ENCODE measurements at places on chromosomes 7 and 10.

DNA sequence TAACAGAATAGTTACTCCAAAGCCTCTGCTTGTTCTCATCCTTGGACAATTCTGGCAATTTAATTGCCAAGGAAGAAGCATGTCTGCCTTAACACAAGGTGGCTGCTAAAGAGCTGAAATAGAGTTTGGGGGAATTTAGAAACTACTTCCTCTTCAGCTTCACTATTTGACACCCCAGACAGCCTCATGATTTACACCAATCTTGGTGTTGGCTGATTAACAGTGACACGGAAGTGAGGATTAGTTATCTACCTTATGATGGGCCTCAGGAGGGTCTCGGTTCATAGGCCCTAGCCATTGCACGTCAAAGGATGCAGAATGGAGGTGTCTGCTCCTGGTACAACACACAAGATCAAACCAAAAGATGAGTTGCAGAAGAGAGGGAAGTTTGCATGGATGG is 102.4 kb downstream of the RELN start:
- DNase-seq = no peak

GRCh38 chr7:204326-204725 is 12.0 kb downstream of the FAM20C start:
- DNase-seq = no peak

DNA sequence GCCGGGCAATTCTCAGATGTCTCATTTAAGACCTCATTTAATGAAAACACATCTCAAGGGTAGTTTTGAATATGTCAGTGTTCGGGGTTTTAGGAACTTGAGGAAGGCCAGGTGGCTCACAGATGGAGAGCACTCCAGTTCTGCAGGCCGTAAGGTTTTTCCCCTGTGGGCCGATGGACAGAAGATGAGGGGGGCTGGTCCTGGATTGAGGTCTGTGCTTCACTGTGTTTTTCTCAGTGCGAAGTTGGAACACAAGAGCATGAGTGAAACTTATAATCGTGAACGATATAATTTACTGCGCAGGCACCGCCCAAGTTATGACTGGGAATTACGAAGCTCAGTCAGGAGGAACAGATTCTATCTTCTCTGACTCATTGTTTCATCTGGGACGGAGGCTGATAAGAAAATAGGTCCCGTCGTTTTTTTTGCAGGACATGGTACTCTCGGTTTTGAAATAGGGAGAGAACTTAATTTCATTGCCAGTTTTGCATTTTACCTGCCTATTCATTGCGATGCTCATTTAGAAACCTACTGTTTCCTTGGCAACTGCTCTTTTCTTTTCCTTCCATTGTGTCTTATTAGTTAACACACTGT is 591.0 kb upstream of the PFKP start:
- DNase-seq = no peak

DNA sequence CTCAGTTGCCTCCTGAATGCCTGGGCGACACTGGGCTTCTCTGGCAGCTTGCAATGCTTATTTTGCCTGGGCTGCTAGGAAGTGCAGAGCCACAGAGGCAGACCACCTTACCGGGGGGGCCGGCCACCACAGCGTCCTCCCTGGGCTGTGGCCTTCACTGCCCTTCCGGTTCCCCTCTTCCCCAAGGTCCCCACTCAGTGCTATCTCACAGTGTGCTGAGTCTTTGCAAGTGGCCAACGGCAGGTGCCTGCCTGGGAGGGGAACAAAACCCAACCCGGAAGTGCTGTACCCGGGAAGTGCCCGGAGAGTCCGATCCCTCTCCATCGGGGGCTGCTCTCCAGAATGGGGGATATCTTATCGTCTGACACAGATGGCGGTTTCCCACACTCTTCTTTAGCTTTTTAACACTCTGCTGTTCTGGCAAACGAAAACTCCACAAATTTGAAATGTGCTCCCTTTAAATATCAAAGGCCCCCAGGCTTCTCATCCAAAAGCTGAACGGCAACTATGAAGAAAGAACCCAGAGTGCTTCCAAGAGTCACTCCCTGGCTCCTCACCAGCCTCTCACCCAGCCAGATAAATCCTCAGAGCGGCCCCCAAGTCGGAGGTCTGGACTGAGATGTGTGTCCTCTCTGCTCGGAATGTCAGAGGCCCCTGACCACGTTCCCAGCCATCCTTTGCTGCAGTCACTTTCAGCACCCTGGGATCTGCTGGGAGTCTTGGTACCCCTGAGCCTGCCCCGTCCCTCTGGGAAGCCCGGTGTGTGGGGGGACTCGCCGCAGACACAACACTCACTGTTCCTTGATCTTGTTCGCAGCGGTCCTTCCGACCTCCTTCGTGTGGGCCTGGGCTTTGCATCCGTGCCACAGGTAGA is 165.1 kb downstream of the SVIL start:
- DNase-seq = no peak

GRCh38 chr10:29630205-29631048 is 4.3 kb downstream of the SVIL start:
- DNase-seq = peak; percentile 79

DNA sequence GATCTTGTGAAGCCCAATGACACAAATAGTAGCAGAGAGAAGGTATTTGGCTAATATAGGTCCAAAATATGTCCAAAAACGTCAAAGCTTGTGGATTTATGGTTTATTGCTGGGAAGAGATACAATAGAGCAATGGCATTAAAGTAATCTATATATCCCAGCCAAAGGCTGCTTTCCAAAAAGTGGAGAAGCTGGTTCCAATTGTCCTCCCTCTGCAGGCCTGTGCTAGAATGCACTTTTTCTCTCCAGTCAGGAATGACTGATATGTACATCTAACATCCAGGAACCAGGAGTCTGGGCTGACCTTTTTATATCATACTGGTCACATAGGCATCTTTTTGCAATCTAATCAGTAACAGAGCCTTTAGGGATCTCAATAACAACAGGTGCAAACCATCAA is 167.1 kb upstream of the FAM3C start:
- no peak for DNase-seq

DNA sequence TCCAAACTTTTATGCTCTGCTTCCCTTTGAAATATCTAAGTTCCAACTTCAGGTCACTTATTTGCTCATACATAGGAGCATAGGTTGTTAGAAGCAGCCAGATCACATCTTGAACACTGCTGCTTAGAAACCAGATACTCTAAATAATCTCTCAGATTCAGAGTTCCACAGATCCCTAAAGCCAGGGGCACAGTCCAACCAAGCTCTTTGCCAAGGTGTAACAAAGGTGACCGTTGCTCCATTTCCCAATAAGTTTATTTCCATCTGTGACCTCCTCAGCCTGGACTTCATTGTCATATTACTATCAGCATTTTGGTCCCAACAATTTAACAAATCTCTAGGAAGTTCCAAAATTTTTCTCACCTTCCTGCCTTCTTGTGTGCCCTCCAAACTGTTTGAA is 52.8 kb downstream of the TRIM24 start:
- DNase-seq = no peak

DNA sequence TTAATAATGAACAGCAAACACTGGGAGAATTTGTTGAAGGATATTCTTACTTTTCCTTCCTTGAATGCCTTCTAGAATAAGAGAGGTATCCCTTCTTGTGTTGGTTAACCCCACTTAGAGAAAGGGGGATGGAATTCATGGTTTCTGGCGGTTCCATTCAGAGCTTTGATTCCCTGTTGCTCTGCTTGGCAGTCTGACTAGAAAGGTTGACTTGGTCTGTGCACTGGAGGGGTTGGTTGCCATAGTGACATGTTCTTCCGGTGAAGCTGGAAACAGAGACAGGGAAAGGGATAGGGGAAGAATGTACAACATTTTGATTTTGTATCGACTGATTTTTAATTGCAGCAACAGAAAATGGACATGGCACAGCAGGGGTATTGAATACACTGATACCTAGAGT is 2.5 kb downstream of the TMEM178B start:
- no peak for DNase-seq

DNA sequence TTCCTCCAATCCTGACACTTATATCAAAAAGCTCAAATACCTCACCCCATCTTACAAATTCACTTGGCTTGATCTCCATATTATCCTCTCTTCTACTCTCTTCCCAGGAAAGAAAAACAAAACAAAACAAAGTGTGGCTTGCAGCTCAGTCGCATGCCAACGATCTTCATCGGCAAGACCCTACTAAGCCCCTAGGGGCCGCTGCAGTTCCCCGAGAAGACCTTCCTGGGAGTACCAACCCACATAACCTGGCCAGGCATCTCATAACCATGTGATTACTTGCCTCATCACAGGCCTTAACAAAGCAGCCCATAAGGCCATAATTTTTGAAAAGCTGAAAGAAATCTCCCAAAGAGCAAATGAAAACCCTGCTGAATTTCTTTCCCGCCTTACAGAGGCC is 103.7 kb downstream of the ZNF92 start:
- no peak for DNase-seq

GRCh38 chr10:60611291-60611747 is 167.0 kb upstream of the CDK1 start:
- peak; percentile 55 for DNase-seq

GRCh38 chr7:54343511-54343910 is 198.7 kb upstream of the VSTM2A start:
- no peak for DNase-seq

GRCh38 chr7:142711196-142711595 is 38.1 kb upstream of the PRSS1 start:
- DNase-seq = no peak

- DNase-seq = no peak
These were observed 46.8 kb upstream of the PCBD1 start for GRCh38 chr10:70935125-70935625.

GRCh38 chr7:20831956-20832355 is 45.3 kb upstream of the SP8 start:
- DNase-seq = no peak

DNA sequence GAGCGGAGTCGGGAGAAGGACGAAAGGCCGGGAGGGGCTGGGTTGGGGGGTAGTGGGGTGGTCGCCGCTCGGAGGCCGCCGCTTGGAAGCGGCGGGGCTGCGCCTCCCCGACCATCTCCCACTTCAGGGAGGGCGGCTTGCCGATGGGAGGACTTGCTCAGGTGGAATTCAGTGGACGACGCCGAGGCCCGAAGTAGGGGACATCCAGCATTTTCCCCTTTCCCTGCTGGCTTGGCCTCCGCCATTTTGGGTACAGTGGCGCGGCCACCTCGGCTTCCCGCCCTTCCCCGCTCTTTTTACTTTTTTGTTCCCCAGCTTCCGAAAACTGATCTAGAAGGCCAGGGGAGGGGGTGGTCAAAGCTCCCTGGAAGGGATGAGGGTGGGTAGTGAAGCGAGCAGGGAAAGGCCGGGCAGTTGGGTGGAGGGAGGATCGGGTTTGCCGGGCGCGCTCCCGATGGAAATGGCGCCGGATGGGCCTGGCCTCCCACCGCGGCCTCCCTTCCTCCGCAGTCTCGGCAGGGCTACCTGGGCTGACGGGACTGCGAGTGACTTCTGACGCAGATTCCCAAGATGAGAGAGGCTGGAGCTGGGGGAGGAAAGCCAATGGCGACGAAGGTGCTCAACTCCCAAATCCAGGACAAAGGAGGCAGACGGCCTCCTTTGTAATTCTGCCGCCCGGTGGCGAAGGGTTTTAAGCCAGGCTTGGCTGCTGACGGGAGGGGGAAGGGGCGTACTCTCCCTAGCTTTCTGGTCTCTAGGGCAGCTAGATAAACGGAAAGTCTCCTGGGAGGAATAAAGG is at the start of gene PBLD:
TSS of gene PBLD (minus strand) at position 670 of the 799 bp plus-strand sequence. CDS start 26,084 bp downstream, outside the sequence.
- DNase-seq = peak; percentile 83

GRCh38 chr10:112805701-112806100 is 144.3 kb upstream of the TCF7L2 start:
- DNase-seq = no peak

DNA sequence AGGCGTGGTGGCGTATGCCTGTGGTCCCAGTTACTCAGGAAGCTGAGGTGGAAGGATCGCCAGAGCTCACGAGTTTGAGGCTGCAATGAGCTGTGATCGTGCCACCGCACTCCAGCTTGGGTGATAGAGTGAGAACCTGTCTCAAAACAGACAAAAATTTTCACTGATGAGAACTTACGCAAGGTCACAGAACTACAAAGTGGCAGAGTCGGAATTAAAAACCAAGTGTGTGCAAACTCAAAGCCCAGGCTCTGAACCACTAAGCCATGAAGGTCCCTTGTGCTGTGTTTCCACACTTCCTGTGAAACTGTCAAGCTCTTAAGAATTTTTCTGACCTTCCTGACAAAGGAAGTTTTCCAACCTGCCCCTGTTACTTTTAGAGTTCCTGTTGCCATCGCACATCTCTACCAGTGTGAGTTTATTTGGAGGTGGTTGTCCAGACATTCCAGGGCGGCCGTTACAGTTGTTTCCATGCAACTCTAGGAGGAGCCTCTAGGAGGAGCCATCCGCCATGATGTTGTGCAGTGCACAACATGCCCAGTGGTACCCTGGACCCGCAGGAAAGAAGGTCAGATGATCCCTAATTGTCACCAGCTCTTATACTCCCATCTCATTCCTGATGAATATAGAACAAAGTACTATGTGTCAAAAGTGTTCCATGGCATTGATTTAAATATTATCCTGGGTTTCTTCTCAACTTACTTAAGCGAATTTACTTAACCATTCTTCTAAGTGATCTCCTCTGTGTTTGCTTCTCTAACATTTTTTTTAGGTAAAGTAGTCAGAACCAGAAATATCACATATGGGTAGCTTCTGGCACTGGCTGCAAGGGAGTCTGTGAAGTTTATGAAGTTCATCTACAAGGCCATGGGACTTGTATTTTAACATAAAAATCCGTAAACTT is 49.0 kb upstream of the LYZL1 start:
- peak; percentile 14 for DNase-seq

- DNase-seq = peak; percentile 56
These were observed 48.8 kb downstream of the COL26A1 start for GRCh38 chr7:101411508-101411874.

DNA sequence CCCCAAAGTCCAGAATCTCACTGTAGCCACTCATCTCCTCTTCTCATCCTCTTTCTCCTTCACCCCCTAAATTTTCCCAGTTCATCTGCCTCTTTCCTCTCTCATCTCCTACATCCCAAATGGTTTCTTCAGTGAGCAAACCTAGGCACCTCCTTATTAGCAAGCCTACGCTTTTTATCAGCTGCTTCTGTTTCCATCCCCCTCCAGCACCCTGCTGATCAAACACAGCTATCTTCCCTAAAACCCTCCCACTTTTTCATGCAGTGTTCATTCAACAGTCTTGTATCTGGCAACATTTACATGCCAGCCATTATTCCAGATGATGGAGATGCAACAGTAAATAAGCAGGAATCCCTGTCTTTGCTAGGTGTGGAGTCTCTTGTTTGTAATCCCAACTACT is 3.3 kb upstream of the ABRAXAS2 start:
- no peak for DNase-seq

- no peak for DNase-seq
These were observed 178.3 kb upstream of the KLF14 start for GRCh38 chr7:130912082-130912861.

GRCh38 chr10:76089556-76090180 is 658.2 kb downstream of the LRMDA start:
- no peak for DNase-seq

Data from suppressor macrophage (primary cell).